Stimulated activated CD8-positive, alpha-beta memory T cell treated with anti-CD3 and anti-CD28 coated beads, Interleukin-2, amount 100 ng/mL, for 1 hour (primary cell): ENCODE measurements at places on chromosomes 4 and X.
A peak's percentile ranks its signal among the peaks of the same experiment; 100 is the strongest.

- DNase-seq: no peak
Measured at GRCh38 chrX:7045238-7045955, 102.1 kb upstream of the STS start.

- DNase-seq: no peak
Measured at GRCh38 chr4:182190306-182190705, 52.9 kb upstream of the TENM3 start.

DNA sequence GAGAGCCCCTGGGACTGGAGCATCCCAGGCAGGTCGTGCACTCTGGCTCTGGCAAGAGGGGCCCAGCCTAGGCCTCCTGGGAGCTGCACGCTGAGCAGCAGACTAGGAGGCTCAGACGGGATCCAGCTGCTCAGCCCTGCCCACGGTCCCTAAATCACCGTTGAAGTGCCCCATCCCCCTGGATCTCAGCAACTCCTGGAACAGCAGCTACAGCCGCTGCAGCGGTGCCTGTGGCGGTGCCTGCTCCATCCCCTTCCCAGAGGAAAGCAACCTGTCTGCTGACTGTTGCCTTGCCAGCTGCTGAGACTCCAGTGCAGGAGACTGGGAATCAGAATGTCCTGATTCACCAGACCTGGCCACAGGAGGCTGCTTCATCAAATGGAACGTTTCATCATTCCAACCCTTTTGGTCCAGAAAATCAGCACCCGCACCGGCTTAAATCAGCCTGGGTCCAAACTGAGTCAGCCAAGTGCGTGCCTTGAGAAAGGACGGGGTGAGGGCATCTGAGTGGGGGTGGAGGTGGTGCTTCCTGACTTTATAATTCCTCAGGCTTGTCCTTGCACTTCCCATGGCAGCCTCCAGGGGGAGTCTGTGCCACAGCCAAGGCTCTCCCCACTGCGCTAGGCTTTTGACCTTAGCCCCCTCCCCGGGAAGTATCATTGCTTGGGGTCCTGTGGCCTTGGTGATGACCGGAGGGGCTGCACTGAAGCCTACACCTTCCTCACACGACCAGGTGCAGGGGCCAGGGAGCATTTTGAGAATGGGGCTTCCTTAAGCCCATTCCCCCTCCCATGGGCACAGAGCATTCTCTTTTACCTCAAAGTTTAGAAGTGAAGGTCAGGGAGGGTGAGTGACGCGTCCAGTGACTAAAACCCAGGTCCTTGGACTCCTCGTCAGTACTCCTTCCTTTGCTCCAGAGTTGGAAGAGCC is 6.5 kb downstream of the ZNF185 start:
- DNase-seq: peak; percentile 0

- no peak for DNase-seq
Measured at GRCh38 chr4:34178476-34178875, 2065.8 kb downstream of the ARAP2 start.

GRCh38 chr4:40178672-40179071 is 18.2 kb upstream of the RHOH start:
- DNase-seq: no peak

GRCh38 chr4:166091912-166092510 is 219.0 kb downstream of the TLL1 start:
- no peak for DNase-seq

DNA sequence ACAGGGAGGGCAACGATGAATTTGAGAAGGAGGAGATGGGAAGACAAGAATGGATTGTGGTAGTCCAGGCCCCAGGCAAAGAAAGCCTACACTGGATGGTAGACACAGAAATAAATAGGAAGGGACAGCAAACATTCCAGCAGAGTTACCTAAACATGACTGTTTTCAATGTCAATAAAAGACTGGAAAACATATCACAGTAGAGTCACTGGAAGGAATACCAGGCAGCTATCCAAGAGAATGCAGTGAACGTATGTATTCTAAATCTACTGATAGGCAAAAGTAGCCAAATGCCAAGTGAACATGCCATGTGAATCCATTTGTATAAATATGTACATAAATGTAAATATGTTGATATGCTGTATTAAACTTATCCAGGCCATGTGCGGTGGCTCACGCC is 183.0 kb downstream of the PALLD start:
- DNase-seq: no peak

DNA sequence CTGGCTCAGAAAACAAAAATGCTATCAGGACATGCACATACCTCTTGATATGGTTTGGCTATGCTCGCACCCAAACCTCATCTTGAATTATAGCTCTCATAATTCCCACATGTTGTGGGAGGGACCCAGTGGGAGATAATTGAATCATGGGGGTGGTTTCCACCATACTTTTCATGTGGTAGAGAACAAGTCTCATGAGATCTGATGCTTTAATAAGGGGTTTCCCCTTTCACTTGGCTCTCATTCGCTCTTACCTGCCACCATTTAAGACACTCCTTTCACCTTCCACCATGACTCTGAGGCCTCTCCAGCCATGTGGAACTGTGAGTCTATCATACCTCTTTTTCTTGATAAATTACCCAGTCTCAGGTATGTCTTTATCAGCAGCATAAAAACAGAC is 958.6 kb downstream of the TRAM1L1 start:
- DNase-seq: no peak

DNA sequence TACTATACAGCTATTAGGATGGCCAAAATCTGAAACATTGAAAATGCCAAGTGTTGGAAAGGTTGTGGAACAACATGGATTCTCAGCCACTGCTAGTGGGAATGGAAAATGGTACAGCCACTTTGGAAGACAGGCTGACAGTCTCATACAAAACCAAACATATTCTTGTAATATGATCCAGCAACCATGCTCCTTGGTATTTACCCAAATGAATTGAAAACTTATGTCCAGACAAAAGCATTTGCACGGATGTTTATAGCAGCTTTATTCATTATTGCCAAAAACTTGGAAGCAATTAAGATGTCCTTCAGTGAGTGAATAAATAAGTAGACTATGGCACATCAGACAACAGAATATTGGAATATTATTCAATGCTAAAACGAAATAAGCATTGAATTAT is 105.8 kb upstream of the DCLK2 start:
- no peak for DNase-seq

GRCh38 chr4:88043586-88044340 is 36.3 kb downstream of the PKD2 start:
- DNase-seq: no peak

DNA sequence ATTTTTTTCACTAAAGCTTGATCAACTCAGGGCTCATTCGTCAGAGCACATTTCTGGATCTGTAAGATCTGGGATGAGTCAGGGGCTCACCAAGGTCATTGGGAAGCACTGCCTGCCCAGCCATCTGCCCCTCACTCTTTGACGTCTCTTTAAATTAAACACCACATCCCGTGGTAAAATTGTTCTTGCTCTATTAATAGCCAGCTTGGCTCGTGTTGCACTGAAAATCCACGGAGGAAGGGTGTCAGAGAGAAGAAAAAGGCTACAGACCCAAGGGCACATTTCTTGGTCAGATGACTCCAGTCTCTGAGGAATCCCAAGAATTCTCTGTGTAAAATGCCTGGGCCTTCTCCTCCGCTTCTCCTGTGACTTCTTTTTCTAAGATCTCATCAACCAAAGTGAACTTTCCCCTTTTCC is 45.7 kb upstream of the GATB start:
- no peak for DNase-seq

- no peak for DNase-seq
Measured at GRCh38 chr4:11439836-11440235, 11.1 kb upstream of the HS3ST1 start.

DNA sequence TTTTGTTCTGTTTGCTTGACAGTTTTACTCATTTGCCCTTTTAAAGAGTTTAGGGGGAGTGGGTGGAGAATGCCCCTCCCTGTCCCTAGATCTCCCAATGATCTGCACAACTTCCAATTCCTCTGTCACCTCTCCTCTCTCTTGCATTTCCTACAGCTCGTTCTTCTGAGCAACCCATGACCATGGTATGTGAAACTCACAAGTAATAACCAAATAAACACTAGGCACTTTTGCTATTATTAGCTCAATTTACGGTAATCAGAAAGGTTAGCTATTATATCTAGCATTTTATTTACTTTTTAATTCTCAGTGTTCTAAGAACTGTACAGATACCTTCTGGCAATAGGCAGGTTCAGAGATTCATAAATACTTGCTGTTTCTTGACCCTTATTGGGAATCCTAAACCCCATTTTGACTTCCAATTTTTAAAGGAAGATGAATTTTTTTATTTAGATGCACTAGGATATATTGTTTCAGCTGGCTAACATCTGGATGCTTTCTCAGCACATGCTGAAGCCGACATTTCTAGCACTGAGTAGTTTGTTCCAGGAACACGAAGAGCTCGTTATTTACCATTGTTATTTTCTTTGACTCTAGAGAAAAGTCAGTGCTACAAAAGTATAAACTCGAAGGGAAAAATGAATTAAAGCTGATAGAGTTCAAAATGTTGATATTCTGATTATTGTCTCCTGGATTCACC is 194.7 kb upstream of the TLL1 start:
- no peak for DNase-seq

DNA sequence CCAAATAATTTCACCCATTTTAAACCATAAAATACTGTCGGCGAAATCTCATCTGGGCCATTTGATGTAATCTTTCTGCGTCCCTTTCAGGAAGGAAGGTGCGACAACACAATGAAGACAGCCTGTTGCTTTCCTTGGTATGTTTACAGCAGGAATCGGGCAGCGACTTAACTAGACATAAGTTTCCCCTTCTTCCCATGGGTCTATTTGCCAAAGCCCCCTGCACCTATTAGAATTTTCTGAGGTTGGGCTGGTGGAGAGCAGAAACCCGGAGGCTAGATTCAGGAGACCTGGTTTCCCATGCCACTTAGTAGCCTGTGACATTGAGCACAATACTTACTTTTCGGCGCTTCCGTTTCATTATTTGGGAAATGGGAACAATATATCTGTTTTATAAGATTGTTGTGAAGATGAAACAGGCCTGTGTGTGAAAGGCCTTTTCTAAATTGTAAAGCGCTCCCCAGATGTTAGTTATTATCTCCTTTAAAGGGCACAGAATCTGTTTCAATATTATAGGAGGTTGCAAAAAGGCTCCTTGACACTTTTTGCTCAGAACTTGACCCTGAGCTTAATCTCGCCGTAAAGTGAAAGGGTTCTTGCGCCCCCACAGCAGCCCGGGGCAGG is 552 bp upstream of the AFF1 start:
- no peak for DNase-seq

DNA sequence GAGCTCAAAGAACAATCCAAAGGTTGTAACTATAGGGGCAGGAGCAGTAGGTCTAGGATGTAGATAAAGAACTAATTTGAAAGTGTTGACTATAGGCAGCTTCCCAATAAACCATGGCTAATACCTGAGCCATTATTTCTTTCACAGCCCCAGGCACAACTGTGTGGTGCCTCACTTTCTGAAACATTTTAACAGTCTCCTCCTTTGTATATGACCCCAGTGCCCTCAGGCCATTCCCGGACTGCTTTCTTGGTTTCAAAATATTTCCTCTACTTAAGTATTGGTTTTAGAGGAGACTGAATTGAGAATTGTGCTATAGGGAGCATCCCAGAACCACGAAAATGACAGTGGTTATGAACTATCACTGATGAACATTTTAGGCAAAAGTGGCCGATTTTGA is 728.7 kb downstream of the IL1RAPL1 start:
- no peak for DNase-seq

DNA sequence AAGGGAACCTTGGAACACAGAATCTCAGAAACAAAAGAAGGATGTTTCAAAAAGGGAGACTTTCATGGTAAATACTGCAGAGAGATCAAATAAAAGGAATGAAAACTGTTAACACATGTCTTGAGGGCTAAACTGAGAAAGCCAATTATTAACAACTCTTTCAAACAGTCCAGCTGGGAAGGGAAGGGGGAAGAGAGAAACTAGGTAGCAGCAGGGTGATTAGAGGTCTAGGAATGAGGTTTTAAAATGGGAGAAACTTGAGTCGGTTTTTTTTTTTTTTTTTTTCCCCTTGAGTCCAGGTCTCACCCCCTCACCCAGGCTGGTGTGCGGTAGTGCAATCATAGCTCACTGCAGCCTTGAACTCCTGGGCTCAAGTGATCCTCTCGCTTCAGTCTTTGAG is 4.3 kb downstream of the BCLAF3 start:
- DNase-seq: no peak

- DNase-seq: peak; percentile 15
Measured at GRCh38 chrX:14039344-14039743, 9.7 kb upstream of the GEMIN8 start.

DNA sequence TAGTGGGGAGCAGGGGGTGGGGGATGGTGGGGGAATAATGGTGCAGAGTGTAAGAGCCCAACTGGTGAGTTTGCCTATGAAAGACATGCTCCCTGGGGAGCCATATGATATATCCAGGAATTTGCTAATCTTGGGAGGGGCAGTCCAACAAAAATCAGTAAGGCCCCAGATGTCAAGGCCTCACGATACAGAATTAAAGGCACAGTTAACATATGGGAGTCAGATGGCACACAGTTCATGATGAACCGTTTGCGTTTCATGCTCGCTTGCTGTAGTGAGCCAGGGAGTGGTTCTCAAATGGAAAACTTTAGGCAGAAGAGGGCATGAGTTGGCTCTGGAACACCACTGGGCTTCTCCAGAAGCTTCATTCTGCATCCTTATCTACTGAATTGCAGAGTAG is 33.9 kb upstream of the VCX2 start:
- DNase-seq: no peak

DNA sequence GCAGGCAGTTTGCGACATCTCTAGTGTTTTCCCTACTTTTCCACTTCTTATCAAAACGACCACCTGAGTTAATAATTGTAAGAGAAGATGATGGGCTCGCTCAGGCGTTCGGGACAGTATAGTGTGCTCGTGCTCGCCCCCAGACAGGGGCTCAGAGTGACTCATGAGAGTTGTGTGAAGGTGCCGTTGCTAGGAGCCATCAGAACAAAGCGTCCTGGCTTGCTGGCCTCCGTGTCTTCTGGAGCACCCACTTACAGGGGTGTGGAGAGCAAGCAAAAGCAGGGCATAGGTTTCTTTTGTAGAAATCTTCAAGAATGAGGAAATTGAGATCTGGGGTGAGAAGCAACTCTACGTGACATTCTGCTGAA is 73.0 kb upstream of the ADGRG2 start:
- no peak for DNase-seq

DNA sequence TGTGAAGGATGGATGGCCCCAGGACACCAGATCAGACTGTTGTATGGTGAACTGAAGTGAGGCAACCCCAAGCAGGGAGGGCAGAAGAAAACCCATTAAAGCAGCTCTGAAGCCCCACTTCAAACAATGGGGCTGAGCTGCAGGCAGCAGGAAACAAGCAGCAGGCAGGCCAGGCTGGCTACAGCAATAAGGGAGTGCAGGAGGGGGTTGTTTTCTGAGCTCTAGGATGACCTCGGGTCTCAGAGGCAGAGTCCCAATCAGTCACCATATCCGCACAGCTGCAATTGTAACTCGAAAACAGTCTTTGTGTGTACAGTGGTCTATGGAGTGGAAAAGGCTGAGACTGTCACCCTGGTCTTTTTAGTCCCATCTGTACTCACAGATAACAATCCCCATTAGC is 90.4 kb downstream of the COL4A6 start:
- DNase-seq: no peak

DNA sequence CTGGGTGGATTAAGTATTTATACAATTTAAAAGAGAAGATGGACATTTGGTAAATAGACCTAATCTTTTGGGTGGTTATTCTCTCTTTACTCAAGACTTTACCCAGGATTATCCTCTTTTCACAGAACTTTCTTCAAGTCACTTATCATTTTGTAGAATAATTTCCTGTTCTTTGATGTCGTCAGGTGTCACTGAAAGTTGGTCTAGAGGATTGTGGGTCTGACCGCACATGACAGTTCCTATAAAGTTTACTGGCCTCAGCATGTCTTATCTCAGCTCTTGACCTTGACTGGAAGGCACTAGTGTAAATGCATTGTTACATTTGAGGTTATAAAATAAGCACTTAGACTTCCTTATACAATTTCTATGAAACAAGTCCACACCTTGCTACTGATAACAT is 139.9 kb upstream of the SLC4A4 start:
- no peak for DNase-seq
